Fibroblast of mammary gland (primary cell): ENCODE measurements at places on chromosomes 13 and 19.

- DNase-seq, result peak; percentile 19
Measured at GRCh38 chr19:34128558-34129250, 43.6 kb upstream of the LSM14A start.

GRCh38 chr19:46813839-46814358 is 25.5 kb upstream of the SLC1A5 start:
- DNase-seq, result peak; percentile 72

DNA sequence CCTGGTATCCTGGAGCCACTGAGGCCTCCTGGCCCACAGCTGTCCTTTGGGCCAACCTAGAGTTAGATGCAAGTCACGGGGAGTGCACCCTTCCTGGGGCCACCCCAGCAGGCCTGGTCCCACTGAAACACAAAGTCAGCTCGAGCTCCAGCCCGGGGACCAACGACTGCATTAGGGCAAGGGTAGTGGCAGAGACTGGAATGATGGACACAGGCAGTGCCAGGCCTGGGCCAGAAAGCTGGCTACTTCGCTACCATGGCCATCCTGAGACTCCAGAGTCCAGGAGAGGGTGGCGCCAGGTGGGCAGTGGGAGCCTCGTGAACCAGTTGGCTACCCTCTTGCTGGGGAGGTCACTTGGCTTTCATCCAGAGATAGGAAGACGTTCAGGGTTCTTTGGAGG is 22.2 kb upstream of the RNF17 start:
- DNase-seq, result no peak

DNA sequence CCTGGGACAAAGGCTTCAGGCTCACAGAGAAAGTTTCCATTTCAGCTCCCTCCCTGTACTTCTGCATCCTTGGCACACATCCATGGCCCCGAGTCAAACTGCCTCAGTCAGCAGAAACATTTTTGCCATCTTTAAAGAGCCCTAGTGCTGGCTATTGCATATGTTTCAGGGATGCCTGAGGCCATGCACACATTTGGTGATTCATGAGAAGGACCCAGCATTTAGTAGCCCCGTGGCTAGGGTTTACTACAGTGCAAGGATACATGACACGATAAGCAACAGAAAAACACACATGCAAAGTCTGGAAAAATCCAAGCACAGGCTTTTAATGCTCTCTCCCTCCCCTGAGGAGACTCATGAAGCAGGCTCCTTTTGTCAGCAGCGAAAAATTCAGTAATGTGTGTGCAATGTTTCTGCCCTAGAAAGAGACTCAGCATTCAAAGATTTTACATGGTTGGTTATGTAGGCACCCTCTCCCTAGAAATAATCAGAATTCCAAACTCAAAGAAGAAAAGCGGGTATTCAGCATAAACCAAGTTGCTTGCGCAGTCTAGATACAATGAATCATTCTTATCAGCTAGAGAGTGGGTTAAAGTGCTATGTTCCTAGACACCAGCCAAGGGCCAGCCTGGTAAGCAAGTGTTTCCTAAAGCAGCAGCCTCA is 17.6 kb downstream of the ACOD1 start:
- DNase-seq, result peak; percentile 73

DNA sequence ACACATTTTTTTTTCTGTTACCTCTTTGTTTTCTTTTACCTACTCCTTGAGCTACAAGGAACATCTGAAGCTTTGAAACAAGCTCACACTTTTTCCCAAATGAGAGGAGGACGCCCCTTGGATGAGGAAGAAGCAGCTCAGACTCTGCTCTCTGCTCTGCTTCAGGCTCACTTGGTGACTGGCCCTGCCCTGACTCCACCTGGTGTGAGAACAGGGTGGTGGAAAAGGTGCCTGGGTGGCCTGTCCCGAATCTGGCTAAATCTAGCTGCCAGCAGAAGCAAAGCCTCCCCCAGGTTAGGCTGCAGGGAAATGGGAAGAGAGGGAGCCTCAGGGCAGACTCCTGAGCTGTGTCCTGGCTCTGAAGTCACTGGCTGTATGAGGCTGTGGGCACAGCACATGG is 68.0 kb upstream of the CEACAM8 start:
- no peak for DNase-seq

GRCh38 chr19:48965806-48966540 is 864 bp downstream of the FTL start:
- DNase-seq, result peak; percentile 80

DNA sequence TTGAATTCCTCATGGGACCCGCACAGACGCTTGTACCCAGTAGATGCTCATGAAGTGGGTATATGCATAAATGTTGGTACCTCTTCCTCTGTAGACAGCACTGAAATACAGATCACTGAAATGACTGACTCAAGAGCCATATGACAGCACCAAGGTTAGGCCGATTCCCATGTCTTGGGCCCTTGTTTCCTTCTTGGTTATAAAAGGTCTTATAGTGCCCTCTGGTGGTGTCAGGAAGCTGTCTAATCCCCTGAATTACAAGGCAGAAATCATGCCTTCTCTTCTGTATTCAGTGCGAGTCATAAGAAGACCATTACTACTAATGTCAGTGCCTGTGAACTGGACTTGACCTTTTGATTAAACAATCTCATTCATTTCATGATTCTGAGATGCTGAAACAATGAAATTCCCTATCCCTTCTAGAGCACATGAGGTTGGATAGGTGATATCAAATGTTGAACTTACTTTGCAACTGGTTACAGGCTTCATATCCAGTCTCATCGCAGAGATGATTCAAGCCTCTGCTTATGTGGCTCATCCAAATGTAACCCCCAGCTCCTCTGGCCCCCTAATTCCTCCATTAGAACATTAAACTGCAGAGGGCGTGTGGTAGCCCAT is 59.7 kb downstream of the SPATA13 start:
- DNase-seq, result peak; percentile 89

DNA sequence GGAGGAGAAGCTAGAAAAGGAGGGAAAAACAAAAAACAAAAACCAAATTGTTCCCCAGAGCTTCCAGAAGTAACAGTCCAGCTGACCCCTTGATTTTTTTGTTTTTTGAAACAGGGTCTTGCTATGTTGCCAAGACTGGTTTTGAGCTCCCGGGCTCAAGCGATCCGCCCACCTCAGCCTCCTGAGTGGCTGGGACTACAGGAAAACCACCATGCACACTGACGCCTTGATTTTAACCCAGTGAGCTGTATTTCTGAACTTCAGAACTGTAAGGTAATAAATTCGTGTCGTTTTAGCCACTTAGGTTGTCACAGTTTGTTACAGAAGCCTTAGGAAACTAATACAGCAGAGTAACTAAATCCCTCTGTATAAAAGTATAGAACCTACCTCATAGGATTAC is 1.1 kb upstream of the NEK3 start:
- DNase-seq, result no peak

- no peak for DNase-seq
Measured at GRCh38 chr13:24459726-24460125, 52.9 kb downstream of the PARP4 start.

GRCh38 chr13:109783815-109784589 is 2.4 kb downstream of the IRS2 start:
- no peak for DNase-seq

DNA sequence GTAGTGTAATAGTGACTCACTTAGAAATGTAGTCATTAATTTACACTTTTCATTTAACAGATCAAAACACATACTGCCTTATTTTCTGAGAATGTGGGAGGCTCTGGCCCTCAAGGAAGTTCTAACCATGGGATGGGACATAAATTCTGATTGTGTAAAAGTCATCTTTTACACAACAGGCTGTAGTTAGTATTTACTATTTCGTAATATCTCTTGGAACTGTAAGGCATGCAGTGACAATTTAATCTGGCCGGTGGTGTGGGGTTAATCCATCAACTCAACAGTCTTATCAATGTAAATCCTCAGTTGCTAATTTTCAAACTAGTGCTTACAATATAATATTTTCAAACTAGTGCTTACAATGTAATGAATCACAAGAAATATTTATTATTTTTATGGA is 1599.2 kb downstream of the EFNB2 start:
- no peak for DNase-seq

DNA sequence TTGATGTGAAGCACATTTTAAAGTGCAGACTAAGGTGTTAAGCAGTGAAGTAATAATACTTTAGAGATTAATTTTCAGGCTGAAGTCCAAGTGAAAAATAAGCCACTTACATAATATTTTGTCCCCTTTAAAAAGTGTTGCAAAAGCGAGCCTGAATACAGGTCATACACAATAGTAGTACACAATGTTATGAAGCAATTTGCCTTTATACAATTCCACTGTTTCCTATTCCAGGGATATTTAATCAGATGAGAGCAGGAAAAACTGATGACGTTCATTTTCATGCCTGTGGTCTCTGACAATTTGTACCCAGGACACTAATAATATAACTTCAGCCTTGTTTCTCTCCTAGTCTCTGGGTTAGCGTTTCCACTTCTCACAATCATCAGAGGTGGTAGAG is 916.7 kb downstream of the PCDH9 start:
- peak; percentile 46 for DNase-seq

DNA sequence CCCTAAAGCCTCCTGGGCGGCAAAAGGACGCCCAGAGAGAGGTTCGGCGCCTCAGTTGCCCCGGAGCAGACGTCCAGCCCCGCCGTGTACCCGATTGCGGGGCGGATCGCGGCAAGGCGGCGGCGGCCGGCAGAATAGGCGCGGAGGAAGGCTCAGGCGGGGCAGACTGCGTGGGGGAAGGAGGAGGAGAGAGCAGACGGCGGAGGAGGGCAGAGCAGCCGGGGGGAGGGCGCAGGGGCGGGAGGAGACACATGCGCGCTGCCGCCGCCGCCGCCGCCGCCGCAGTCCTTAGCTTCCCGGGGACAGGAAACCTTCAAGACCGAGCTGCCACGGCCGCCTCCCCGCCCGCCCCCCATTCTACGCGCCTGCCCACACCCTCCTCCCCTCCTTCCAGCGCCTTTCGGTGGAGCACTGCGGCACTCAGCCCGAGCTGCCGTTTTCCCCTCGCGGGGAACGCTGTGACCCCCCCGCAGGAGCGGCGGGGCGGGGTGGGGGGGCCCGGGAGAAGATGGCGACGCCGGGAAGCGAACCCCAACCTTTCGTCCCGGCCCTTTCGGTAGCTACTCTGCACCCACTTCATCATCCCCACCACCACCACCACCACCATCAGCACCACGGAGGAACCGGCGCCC is at the start of gene LRCH1:
LRCH1 (plus strand) TSS at position 282 of the 632 bp plus-strand sequence; CDS start at position 509, 227 bp downstream.
- DNase-seq, result peak; percentile 78

DNA sequence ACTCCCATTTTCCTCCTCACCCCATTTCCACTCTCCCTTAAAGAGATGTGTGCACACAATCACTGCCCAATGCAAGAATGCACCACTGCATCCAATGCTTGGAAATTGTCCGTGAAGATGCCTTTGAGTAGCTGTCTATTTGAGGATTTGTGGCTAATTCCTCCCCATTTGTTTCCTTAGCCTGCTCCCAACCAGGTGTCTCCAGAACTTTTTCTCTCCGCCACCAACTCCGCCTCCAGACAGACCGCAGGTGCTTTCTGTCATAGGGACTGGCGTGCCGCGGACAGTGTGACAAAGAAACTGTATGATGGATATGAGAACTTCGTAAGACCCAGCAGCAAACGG is 461 bp upstream of the TM9SF2 start:
- DNase-seq, result no peak

- DNase-seq, result peak; percentile 22
Measured at GRCh38 chr13:41693434-41693833, 236.1 kb downstream of the RGCC start.

GRCh38 chr13:40178130-40178529 is 488.3 kb downstream of the FOXO1 start:
- DNase-seq, result no peak

GRCh38 chr13:24178847-24179485 is 18.4 kb downstream of the SPATA13 start:
- DNase-seq, result peak; percentile 76

- DNase-seq, result peak; percentile 70
Measured at GRCh38 chr19:42440357-42441048, 2.2 kb downstream of the CXCL17 start.

DNA sequence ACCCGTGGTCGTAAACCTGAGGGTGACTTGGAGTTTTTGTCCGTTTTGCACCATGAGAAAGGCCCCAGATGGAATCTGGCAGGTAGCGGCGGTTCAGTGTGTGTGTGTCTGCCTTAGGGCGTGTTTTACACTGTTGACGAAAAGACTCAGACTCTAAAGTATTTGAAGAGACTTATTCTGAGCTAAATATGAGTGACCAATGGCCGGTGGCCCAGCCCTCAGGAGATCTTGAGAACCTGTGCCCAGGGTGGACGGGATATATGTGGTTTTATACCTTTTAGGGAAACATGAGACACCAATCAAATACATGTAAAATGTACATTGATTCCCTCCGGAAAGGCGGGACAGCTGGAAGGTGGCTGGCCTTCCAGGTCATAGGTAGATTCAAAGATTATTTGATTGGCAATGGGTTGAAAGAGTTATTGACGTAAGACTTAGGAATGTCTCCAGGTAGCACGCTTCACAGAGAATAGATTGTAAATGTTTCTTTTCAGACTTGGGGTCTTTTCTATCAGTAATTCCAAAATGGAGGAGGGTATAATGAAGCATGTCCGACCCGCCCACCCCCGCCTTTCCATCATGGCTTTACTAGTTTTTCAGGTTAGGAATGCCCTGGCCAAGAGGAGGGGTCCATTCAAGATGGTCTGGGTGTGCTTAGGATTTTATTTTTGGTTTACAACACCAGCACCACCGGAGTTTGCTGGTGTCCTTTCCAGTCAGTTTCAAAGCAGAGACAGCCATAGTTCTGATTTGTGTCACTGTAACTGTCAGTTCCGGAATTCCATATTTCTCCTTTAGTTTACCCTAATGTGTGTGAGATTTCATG is 1.0 kb upstream of the ZNF529 start:
- DNase-seq, result peak; percentile 22

- DNase-seq, result no peak
Measured at GRCh38 chr19:57687363-57688010, 5.7 kb downstream of the ZNF551 start.

DNA sequence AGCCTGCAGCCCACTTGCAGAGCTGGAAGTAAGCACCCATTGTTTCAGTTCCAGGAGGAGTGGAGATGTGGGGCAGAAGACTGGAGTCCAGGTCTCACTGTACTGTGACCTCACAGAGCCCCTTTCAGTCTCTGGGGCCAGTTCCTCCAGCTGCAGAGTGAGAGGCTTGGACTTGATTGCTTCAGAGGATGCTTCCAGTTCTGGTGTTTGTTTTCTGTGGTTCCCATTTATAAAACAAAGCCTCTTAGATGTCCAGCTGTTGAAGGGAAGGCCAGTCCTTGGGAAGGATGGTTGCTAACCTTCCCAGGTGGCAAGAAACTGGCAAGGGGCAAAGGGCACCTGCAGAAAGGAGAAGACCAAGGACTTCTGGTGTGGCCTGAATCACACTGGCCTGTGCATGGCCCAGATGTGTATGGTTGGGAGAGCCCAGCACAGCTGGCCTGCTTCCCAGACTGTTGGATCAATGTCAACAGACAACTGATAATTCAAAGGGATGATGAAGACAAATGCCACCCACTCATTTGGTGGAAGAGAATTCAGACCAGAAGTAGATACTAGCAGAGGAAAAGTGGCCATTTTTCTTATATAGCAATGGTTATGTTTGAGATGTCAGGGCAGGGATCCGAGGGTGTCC is 218.5 kb downstream of the ZNF536 start:
- DNase-seq, result no peak

DNA sequence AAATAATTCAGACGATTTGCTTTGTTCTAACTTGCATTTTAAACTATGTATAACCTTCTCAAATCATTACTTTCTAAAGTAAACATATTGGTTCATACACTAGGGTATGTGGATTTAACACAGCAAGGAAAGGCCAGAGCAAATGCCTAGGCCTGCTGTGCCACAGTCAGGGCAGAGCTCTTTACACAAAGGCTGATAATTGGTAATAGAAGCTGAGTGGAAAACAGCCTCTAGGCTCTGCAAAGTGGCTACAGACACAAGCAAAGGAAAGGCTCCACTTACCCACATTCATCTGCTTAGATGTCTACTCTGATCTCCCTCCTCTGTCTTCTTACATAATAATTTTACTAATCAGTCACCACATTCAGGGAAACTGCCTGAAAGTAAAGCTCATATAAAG is 382.9 kb downstream of the OLFM4 start:
- DNase-seq, result no peak

- peak; percentile 71 for DNase-seq
Measured at GRCh38 chr13:48580185-48580803, 47.4 kb upstream of the RCBTB2 start.
